Activated T-cell treated with anti-CD3 and anti-CD28 coated beads for 24 hours (primary cell): ENCODE measurements at places on chromosomes 3 and 15.

- DNase-seq, result no peak
Measured at GRCh38 chr3:107993771-107994170, 97.1 kb downstream of the CD47 start.

DNA sequence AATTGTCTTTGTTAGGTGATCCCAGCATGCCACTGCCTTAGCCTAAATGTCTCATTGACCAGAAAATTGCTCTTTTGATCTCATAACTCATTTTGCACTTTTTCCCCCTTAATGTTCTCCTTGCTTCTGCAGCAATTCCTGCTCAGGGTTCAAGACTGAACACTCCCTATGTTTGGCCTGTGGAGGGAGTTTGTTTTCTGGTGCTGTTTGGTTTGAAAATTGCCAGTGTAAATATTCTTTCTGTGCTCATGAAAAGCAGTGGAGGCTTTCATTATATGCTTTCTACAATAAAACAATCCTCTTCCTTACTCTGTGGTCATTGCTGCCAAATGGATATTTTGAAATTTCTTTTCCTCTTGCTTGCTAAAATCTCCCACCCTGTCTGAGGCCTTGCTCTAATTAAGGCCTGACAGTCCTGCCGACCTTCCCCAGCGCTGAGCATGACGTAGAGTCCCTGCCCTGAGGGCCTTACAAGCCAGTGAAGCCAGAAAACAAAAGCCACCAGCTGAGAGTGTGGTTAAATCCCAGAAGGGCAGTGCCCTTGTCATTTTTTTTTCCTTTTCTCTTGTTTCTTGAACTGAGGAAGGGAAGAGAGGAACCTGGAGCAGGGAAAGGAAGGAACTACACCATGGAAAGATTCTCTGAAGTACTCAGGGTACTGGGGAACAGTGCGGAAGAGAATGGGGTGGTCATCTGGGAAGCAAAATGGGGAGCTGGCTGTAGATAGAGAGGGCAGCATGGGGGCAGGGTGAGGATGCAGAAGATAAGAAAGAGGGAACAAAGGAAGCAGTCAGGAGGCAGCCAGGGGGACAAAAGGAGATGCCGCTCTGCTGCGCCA lies 24.8 kb downstream of the ZBTB38 start:
- no peak for DNase-seq

DNA sequence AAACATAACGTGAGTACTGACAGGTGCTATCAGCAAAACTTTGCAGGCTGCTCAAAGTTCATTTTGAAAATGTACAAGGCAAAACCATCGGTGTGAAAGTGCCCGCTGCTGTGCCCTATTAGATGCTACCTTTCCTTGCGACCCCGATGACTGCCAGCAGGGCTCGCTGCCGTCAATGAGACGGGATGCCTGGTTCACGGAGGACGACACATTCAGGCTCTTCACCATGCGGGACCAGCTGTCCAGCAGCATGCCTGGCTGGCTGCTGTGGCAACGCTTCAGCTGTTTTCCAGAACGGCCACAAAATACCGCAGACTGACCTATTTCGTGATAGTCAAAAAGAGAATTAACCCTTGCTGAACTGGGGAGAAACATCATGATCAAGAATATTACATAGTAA lies 92.7 kb upstream of the OCA2 start:
- DNase-seq, result no peak

GRCh38 chr15:76846782-76847181 lies 58.4 kb downstream of the SCAPER start:
- no peak for DNase-seq

DNA sequence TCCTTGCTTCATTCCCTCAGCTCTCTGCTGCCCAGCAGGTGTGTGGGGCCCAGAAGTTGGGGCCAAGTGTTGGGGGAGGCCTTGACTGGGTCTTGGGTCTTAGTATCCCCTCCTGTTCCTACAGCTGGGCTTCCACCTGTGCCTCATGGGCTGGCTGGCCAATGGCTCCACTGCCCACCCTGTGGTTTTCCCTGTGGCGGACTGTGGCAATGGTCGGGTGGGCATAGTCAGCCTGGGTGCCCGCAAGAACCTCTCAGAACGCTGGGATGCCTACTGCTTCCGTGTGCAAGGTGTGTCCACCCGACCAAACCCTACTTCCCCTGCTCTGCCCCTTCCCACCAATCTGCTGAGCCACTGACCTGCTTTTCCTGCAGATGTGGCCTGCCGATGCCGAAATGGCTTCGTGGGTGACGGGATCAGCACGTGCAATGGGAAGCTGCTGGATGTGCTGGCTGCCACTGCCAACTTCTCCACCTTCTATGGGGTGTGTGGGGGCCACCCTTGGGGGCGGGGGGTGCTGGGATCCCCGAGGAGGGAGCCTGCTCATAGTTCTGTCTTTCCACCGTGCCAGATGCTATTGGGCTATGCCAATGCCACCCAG lies 10.9 kb downstream of the NT5DC2 start:
- DNase-seq, result no peak
